Stimulated activated CD4-positive, alpha-beta T cell treated with anti-CD3 and anti-CD28 coated beads, Interleukin-15, amount 100 ng/mL, for 24 hours (primary cell): ENCODE measurements at places on chromosomes 6 and 20.

- no peak for DNase-seq
Measured at GRCh38 chr6:16358531-16359138, 120.2 kb downstream of the GMPR start.

DNA sequence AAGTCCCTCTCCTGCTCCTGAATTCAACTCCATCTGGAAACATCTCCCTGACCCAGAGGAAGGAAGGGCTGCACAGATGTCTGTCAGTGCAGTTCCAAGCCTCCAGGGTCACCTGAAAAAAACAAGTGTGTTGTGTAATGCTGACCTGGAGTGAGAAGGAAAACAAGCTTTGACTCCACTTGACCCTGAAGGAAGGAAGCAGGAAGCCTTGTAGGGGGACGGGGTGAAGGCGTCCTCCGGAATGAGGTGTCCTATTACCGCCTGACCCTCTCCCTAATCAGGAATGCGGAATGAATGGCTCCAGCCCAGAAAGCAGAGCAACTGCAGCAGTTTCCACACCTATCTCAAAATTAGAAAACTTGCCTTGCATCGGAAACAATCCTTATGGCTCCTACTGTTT is 13.9 kb upstream of the ADGRF5 start:
- no peak for DNase-seq

DNA sequence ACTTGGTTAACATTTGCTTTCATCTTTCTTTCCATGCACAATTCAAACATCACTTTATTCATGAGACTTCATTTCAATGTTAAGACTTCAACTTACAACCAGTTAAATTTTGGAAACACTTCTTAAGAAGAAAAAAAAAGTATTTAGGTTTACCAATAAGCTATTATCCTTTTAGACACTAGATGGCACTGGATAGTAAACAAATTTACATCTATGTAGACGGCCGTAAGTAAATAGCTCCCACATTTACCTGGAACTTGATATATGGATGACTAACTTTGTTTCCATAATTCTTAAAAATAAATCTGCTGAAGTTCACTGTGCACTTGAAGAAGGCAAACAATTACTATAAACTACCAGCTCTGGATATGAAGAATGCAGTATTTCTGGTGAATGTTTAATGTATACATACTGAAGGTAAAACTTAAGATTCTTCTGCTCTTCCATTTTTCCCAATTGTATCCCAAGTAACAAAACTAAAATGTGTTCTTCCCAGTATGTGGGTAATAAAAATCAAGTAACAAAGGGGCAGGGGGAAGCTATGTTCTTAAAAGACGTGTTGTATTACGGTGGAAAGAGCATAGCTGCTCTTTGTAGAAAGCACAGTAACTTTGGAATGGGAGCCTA is 130.6 kb upstream of the C6orf118 start:
- DNase-seq = no peak

DNA sequence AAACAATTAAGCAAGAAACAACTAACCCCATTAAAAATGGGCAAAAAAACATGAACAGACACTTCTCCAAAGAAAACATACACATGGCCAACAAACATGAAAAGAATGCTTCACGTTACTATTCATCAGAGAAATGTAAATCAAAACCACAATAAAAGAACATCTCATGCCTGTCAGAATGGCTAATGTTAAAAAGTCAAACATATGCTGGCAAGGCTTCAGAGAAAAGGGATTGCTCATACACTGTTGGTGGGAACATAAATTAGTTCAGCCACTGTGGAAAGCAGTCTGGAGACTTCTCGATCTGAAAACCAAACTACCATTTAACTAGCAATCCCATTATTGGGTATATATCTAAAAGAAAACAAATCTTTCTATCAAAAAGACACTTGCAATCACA is 217.5 kb downstream of the TINAG start:
- no peak for DNase-seq

GRCh38 chr6:32842690-32843089 is 1.2 kb downstream of the PSMB8 start:
- DNase-seq = no peak

DNA sequence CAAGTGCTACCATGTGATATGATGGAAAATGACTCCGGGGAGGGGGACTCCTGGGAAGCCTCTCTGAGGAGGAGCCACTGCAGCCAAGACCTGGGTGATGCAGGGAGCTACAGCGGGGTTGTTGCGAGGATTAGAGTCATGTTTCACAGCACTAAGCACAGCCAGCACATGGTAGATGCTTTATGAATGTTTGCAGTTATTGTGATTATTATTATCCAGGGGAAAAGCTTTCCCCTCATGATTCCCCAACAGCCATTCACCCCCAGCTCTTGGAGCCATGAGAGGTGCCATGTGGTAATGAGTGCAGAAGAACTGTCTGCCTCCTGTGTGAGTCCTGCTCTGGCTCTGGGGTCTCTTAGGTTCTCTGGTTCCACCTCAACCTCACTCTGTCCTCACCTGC is 39.9 kb downstream of the RSPO4 start:
- DNase-seq = no peak

GRCh38 chr20:55582498-55582897 is 422.8 kb downstream of the CBLN4 start:
- DNase-seq = no peak

DNA sequence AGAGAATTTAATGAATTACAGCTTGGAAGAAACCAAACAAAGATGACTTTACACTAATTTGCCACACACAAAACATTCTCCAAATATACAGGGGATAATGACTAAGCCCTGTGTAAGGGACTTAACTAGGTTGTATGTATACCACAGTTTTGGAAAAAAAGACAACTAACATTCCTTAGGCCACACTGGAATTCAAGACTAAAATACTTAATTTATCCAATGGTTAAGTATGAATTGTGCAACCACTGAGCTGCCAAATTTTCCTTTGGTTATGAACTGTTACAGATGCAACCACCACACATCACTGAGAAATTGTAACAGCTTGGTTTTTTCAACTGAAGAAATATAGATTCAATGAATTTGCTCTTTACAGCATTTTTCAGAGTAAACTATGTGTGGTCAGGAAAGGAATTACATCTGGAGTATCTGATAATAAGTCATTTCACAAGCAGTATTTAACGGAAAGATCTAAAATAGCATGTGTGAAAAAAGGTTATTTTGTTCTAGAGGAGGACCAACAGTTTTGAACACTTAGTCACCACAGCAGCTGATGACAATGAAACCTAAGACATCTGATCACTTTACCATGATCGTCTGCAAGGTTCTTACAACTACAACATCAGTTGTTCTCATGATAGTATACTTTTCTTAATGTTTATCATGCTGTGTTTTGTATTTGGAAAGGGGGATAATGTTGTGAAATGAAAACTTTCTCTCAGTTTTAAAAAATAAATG is 318.8 kb downstream of the BCKDHB start:
- no peak for DNase-seq

DNA sequence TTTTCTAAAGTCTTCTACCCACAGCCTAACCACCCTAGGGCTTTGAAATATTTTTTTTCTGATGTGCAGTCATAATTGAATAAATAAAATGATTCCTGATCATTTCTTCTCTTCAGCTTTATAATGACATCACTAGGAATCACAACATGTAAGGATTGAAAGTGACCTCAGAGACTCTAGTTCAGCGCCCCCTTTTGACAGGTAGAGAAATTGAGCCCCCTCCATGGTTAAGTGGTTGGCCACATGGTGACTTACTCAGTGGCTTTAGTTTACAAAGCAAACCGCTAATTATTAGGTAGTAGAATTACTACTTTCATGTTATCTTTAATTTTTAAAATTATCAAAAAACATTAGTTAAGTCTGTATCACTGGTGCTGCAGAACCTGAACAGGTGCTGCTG is 13.3 kb upstream of the SLC2A12 start:
- no peak for DNase-seq

DNA sequence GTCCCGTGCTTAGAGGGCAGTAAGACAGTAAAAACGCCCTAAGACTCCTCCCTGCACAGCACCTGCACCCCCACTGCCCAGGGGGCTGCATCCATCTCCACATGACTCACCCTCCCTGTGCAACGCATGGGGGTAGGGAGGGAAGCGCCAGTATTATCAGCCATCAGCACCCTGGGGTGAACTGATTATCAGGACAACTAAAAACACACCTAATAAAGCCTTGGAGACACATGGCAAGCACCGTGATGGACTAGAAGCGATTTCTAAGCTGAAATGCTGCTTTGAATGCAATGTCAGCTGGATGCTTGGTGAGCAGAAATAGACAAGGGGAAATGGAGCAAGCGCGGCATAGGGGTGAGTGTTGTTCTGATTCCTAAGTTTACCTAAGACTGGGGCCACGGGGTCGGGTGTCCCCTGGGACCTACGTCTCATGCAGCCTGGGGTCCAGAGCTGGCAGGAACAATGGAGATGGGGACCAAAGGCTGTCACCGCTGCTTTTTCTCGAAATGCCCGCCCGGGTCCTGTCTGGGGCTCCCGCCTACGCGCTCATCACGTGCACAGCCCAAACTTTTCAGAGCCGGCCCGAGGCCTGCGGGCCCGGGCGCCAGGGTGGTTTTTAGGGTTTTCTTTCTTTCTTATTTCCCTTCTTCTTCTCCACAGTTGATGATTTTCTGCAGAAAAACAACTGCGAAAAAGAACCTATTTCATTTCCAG is 702 bp upstream of the TNFAIP3 start:
- DNase-seq = no peak

- peak; percentile 77 for DNase-seq
Measured at GRCh38 chr20:4720041-4720976, 1.4 kb upstream of the PRND start.

DNA sequence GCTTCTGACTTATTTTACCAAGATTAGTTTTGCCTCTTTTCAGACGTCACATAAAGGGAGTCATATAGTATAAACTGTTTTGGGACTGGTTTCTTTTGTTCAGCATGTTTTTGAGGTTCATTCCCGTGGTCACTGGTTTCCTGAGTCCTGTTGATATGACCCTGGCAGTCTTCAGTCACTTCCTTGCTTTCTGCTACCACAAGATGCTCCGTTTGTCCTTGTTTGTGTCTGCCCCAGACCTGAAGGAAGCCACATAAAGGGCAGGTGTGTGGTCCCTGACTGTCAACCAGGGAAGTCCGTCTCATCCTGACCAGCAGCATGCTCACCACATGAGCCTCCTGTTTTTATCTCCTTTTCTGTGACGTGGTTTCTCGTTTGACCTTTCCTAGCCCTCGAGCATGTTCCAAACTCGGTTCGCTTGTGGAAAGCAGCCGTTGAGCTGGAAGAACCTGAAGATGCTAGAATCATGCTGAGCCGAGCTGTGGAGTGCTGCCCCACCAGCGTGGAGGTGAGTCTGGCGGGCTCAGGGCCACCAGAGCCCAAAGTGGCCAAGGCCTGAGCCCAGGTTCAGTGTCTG is 26.1 kb upstream of the C20orf204 start:
- no peak for DNase-seq

GRCh38 chr6:87257565-87257964 is 64.8 kb upstream of the SMIM8 start:
- no peak for DNase-seq

- DNase-seq = no peak
Measured at GRCh38 chr20:62675877-62676260, 32.8 kb upstream of the NTSR1 start.

GRCh38 chr6:20732896-20733295 is 198.6 kb downstream of the CDKAL1 start:
- DNase-seq = no peak

DNA sequence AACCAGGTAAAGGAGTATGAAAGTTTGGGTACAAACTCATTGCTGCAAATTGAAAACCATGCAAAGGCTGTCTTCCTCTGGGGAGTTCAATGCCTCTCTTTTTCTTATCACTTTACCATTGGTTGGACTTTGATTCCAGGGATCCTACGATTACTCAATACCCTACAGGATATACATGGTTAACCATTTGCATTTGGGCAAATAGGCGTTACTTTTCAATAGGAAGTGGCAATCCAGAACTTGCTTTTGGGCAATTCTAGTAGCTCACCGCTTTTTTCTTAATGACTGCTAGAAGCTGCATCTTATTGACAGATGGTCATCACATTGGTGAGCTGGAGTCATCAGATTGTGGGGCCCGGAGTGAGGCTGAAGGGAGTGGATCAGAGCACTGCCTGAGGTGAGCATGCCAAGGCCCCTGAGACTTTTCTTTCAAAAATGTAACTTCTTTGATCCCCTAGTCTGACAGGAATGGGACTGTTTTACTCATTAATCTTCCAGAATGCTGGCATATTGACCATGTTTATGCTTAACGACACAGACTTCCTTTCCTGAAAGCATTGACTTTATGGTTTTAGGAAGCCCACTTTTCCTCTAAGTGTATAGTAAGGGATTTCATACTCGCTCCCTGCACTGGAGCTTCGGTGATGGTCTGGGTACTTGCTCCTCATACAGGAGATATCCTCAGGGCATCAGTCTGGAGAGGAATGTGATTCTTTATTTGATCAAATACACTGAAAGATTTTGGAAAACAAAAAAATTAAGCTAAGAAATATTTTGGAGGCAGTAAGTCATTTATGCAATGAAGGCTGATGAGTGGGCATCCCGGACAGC is at the start of gene CCR6:
TSS of gene CCR6 (plus strand) at position 270 of the 831 bp plus-strand sequence. CDS start 13,039 bp downstream, outside the sequence.
- DNase-seq = no peak

DNA sequence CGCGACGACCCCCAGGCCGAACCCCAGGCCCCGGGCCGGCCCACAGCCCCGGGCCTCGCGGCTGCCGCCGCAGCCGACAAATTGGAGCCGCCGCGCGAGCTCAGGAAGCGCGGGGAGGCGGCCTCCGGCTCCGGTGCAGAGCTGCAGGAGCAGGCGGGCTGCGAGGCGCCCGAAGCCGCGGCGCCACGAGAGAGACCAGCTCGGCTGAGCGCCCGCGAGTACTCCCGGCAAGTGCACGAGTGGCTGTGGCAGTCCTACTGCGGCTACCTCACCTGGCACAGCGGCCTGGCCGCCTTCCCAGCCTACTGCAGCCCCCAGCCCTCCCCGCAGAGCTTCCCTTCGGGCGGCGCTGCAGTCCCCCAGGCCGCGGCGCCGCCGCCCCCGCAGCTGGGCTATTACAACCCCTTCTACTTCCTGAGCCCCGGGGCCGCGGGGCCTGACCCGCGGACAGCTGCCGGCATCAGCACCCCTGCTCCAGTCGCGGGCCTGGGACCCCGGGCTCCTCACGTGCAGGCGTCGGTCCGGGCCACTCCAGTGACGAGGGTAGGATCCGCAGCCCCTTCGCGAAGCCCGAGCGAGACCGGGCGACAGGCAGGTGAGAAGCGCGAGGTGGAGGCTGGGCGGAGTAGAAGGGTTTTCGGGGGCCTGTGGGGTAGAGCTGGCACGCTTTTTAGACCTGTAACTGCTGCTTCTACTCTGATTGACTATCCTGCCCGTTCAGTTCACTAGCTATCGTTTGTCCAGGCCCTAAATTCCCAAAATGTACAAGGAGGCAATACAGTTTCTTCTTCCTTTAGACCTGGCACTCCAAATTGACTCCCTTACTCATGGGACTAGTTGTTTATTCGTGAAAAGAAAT is 654 bp downstream of the FAM8A1 start:
- peak; percentile 58 for DNase-seq

DNA sequence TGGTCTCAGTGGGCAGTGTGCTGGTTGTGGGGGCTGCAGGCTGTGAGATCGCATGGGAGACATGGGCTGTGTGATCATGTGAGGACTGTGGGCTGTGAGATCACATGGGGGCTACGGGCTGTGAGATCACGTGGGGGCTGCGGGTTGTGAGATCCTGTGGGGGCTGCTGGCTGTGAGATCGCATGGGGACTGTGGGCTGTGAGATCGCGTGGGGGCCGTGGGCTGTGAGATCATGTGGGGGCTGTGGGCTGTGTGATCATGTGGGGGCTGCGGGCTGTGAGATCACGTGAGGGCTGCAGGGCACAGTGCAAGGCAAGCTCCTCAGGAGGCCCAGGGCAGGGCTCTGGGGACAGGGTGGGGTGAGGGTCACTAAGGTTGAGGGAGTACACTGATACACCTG is 140.5 kb upstream of the CST7 start:
- DNase-seq = no peak
